Sigmoid colon (tissue), 7 donors: ENCODE measurements at places on chromosomes 11 and 22. TPM values are rescaled to one million over a fixed set of nuclear protein-coding genes. Genes with fewer than 3 reads are reported as not detected.

ZNF70 gene
- 3.2 TPM for total RNA-seq

- peak overlapping the region; percentile 64 for H3K4me3 ChIP-seq
- H3K27ac ChIP-seq: peak overlapping the region; percentile 86
- H3K4me1 ChIP-seq: peaks cover 48% of the 10 kb centered on the region
- no peaks in the 10 kb centered on the region for H3K27me3 ChIP-seq
- H3K36me3 ChIP-seq: no peaks in the 10 kb centered on the region
Measured at GRCh38 chr22:23181721-23182308, 1.5 kb downstream of the BCR start.

GRCh38 chr11:33879375-33879774, 12.5 kb downstream of the LMO2 start:
- H3K4me1 ChIP-seq: no peaks in the 10 kb centered on the region
- DNase-seq: no peak
- H3K36me3 ChIP-seq: no peaks in the 10 kb centered on the region

- no peak overlapping the region for H3K27ac ChIP-seq
- no peak overlapping the region for H3K4me3 ChIP-seq
- no peak for DNase-seq
- H3K27me3 ChIP-seq: no peaks in the 10 kb centered on the region
Measured at GRCh38 chr11:32032478-32032877, 58.4 kb upstream of the RCN1 start.

DNA sequence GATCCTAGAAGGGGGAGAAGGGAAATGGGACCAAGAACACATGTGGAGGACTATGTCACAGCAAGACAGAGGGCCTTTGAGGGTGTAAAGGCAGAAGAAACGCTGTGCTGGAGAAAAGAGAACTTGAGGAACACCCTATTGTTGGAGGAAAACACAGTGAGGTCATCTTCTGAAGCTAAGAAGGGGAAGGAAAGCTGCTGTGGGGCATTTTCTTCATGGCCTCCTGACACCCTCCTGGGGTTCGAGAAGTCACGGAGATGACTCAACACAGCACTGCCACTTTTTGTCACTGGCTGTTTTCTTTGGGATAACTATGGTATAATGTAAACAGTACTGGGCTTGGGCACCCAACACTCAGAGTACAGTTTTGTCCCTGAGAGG, 492.6 kb upstream of the CADM1 start:
- no peak for DNase-seq
- H3K27me3 ChIP-seq: no peaks in the 10 kb centered on the region
- no peaks in the 10 kb centered on the region for H3K4me1 ChIP-seq

GRCh38 chr11:64406221-64406946, 47.4 kb downstream of the RPS6KA4 start:
- DNase-seq: peak; percentile 78
- H3K4me1 ChIP-seq: peaks cover 27% of the 10 kb centered on the region
- no peaks in the 10 kb centered on the region for H3K27me3 ChIP-seq

DNA sequence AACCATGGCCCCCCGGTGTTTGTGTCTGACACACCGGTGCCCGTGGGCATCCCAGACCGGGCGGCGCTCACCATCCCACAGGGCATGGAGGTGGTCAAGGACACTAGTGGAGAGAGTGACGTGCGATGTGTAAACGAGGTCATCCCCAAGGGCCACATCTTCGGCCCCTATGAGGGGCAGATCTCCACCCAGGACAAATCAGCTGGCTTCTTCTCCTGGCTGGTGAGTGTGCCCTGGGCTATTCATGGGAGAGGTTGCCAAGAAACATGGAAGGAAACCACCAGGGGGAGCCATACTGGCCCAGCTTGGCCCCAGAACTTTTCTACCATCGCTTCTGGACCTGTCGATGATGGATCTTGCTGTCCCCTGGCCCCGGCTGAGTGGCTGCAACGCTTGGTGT, 36.5 kb downstream of the PRDM11 start:
- H3K4me3 ChIP-seq: no peak overlapping the region
- no peaks in the 10 kb centered on the region for H3K27me3 ChIP-seq
- DNase-seq: peak; percentile 65
- no peak overlapping the region for H3K27ac ChIP-seq
- peaks cover 55% of the 10 kb centered on the region for H3K36me3 ChIP-seq

- peaks cover 61% of the 10 kb centered on the region for H3K4me1 ChIP-seq
- no peak overlapping the region for H3K4me3 ChIP-seq
- no peaks in the 10 kb centered on the region for H3K27me3 ChIP-seq
- H3K27ac ChIP-seq: no peak overlapping the region
- peaks cover 39% of the 10 kb centered on the region for H3K36me3 ChIP-seq
Measured at GRCh38 chr11:94837317-94837716, 69.2 kb downstream of the AMOTL1 start.

GRCh38 chr11:118100691-118101232, 14.0 kb upstream of the SMIM35 start:
- no peak overlapping the region for H3K4me3 ChIP-seq
- no peaks in the 10 kb centered on the region for H3K36me3 ChIP-seq
- H3K27me3 ChIP-seq: no peaks in the 10 kb centered on the region
- DNase-seq: no peak

DNA sequence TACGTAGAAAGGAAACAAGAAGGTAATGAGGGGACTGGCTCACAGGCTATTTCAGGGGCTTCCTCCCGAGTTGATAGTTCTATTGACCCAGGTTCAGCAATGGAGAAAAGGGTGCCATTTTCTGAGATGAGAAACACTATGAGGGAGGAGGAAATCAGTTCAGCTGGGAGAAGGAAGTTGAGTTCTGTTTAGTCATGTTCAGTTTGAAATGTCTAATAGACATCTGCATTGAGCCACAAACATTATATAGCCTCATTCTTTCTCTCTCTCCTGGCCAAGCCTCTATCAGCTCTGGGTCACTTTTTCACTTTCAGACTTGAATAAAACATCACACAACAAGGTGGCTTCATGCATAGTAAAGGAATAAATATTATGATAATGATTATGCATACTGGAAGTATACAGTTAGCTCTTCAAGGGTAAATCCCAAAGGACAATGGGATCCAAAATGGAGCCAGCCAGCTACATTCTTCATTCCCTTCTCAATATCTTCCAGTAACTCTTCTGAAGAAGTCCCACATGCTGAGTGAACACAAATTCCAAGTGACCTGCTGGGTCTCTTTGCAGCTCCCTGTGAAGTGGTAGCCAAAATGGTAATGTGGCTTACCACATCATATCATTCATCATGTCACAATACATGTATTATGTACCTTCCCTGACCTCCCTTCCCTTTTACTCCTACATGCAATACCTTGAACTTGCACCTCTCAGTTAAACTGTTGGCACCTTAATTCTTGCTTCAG, 80.9 kb upstream of the CD44 start:
- no peaks in the 10 kb centered on the region for H3K36me3 ChIP-seq
- no peak overlapping the region for H3K27ac ChIP-seq
- H3K27me3 ChIP-seq: no peaks in the 10 kb centered on the region
- no peak for DNase-seq

DNA sequence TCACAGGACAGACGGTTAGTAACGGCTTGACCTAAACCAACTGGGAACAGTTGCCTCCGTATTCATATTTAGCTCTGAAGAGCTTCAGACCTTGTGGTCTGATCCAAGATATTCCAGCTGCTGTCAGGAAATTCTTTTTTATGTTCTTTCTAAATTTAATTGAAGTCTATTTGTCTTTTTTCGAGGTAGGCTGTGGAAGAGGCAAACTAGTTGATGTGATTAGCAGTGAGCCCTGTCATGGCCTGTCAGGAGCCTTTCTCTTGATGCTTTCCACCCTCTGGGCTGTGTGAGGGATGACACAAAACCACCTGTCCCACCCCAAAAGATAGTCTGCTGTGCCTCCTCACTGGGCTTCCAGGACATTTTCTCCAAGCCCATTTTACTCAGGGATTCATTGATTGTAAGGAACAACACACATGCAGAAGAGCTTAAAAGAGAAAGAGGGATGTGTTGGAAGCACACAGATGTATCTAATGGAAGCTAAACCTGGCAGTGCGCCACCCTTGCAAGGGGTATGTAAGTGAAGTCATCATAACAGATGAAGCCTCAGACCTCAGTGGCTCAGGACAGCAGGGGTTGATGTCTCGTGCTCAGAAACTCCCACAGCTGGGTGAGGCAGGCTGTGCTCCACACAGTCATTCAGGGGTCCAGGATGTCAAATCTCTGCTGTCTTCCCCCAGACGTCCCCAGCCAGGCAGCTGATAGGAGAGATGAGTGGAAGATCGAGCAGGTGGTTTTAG, 170.0 kb downstream of the NCAM1 start:
- peak overlapping the region; percentile 24 for H3K27ac ChIP-seq
- H3K4me3 ChIP-seq: no peak overlapping the region
- no peaks in the 10 kb centered on the region for H3K27me3 ChIP-seq
- H3K4me1 ChIP-seq: peaks cover 33% of the 10 kb centered on the region
- H3K36me3 ChIP-seq: no peaks in the 10 kb centered on the region
- DNase-seq: no peak

- DNase-seq: peak; percentile 55
- peaks cover 83% of the 10 kb centered on the region for H3K36me3 ChIP-seq
- peak overlapping the region; percentile 64 for H3K27ac ChIP-seq
- peaks cover 13% of the 10 kb centered on the region for H3K4me1 ChIP-seq
- H3K4me3 ChIP-seq: no peak overlapping the region
Measured at GRCh38 chr22:36292823-36293530, 40.0 kb downstream of the APOL1 start.

DNA sequence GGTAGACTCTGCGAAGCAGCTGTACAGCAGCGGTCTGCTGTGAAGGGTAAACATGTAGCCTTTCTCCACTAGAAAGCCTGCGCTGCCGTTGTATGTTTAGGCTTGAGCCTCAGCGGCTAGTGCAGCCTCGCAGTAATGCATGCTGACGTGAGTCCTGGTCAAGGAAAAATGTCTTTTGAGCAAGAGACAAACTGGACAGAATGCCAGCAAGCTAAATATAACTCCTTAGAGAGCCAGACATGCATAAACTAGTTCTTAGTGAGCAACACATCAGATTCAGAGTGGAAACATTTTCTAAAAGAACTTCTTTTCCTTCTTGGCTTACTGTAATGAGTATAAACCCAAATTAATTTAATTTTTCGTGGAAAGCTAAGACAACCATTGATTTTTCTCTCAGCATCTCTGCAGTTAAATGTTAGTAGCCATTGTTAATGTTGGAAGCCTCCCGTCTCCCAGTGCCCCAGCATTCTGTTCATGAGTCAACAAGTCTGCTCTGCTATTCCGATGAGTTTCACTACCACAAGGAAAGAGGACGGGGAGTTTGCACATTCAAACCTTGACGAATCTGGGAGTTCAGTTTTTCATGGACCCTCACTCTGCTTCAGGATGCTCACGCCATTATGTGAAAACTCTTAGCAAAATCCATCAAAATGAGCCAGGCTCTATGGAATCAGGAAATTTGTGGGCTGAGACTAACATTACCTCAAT, 51.4 kb downstream of the JAM3 start:
- no peaks in the 10 kb centered on the region for H3K27me3 ChIP-seq
- peak overlapping the region; percentile 76 for H3K27ac ChIP-seq
- H3K36me3 ChIP-seq: no peaks in the 10 kb centered on the region
- peak overlapping the region; percentile 23 for H3K4me3 ChIP-seq
- H3K4me1 ChIP-seq: peaks cover 31% of the 10 kb centered on the region
